ENCODE measurements at places on chromosomes 2 and 18.

GRCh38 chr2:102417946-102418345 is 5.0 kb upstream of the IL18RAP start:
- no peak for DNase-seq

DNA sequence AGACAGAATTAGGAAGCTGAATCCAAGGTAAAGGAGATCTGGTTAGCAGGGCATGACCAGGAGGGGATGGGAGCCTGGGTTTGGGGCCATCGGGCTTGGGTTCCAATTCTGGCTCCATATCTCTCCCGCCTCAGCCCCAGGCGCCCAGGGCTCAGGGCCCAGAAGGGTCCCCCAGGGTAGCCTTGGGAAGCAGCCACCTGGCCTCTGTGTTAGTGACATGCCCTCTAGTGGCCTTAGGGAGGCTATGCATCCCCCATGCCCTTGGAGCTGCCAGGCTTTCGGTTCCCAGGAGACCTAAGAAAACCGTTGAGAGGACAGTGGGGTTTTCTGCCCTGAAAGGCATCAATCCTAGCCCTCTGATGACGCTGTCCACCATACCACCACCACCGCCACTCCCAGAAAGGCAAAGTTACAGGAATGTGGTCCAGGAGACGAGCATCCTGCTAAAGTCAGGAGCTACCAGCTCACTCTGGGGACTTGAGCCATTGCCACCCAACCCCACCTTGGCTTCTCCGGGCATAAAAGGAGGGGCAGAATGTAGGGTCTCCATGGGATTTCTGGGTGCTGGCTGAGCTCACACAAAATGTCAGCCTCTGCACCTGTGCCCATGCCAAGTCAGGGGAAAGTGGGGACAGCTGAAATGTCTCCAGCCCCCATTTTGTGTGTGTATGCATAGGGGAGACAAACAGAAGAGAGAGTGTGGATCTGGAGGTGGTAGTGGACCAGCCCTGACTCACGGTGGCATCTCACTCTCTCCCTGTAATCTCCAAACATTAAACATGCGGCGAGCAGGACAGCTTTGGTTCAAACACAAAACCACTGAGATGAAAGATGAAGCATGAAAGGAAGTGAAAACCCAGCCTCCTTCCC is 56.5 kb downstream of the EMX1 start:
- DNase-seq, result peak; percentile 86

GRCh38 chr2:57855212-57855611 is 191.4 kb upstream of the VRK2 start:
- DNase-seq, result no peak

DNA sequence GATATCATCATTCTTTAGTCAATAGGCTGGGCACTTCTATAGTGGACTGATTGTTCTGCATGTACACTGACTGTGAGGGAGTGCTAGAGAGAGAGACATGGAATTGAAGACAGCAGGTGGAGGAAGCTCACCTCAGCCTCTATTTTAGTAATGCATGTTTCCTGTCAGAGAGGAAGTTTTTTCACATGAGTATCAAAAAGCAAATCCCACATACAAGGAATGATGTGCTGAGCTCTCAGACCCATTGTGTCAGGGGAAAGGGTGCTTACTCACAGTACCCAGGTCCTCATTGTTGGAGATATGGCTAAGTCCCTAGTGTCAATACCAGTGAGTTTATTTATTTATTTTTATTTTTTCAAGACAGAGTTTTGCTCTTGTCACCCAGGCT is 9.9 kb upstream of the CDK15 start:
- no peak for DNase-seq
